ENCODE measurements at places on chromosomes 12 and 14. TPM values are rescaled to one million over a fixed set of nuclear protein-coding genes. Genes with fewer than 3 reads are reported as not detected.

GRCh38 chr14:35088514-35088913 is 33.3 kb downstream of the PPP2R3C start:
- H3K27ac ChIP-seq: no peak overlapping the region
- H3K4me3 ChIP-seq: no peak overlapping the region
- H3K27me3 ChIP-seq: no peaks in the 10 kb centered on the region
- H3K4me1 ChIP-seq: no peaks in the 10 kb centered on the region
- DNase-seq: no peak
- peaks cover 11% of the 10 kb centered on the region for H3K36me3 ChIP-seq

Gene RIMBP2
- total RNA-seq: not detected

DNA sequence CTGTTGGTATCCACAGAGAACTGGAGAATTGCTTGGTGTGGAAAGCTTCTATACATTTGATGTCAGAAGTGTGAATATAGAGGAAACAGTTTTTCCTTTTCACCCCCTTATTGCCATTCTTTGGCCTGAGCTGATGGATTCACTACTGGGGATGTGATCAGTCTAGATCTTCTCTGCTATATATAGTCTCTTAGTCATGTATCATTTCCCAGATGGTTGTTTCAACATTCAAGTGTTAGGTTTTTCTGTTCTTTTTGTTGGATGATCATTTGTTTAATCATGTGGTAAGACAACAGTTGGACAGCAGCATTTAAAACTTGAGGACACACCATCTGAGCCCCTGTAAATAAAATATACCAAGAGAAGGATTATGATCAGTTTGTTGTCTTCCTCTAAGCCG is 29.6 kb downstream of the TMX1 start:
- DNase-seq: no peak
- no peaks in the 10 kb centered on the region for H3K36me3 ChIP-seq
- no peaks in the 10 kb centered on the region for H3K4me1 ChIP-seq
- no peaks in the 10 kb centered on the region for H3K27me3 ChIP-seq
- H3K4me3 ChIP-seq: no peak overlapping the region
- no peak overlapping the region for H3K27ac ChIP-seq

DNA sequence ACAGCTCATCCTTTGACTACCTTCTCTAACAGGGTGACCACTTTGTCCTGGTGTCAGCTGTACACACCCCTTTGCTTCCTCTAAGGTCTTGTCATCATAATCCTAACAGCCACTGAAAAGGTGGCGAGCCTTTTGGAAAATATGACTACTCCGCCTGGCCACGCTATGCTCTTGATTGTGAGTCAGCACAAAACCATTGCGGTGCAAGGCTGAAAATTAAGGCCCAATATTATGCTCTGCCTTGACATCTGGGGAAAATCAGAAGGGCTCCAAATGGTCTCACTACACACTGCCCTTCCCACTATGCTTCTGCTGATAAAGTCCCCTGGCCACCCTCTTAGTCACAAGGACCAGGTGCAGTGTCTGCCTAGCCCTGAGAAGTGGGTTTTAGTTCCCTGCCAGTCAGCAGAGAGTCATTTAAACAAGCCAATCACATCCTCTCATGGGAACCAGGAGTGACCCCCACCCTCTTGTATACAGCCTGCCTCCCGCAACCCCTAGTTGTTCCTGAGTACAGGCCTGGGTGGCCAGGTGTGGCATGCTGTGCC is 34.3 kb downstream of the FGD6 start:
- no peak overlapping the region for H3K27ac ChIP-seq
- no peaks in the 10 kb centered on the region for H3K4me1 ChIP-seq
- H3K36me3 ChIP-seq: no peaks in the 10 kb centered on the region
- DNase-seq: no peak

Measured in CD8-positive, alpha-beta memory T cell (primary cell).